ENCODE measurements at places on chromosomes 3 and 15.

- no peak for DNase-seq
Measured at GRCh38 chr3:43638594-43639447, 17.0 kb upstream of the ANO10 start.

- no peak for DNase-seq
Measured at GRCh38 chr15:88894348-88894818, 961 bp downstream of the HAPLN3 start.

GRCh38 chr3:89113893-89114840 is 6.7 kb downstream of the EPHA3 start:
- DNase-seq: peak; percentile 59

DNA sequence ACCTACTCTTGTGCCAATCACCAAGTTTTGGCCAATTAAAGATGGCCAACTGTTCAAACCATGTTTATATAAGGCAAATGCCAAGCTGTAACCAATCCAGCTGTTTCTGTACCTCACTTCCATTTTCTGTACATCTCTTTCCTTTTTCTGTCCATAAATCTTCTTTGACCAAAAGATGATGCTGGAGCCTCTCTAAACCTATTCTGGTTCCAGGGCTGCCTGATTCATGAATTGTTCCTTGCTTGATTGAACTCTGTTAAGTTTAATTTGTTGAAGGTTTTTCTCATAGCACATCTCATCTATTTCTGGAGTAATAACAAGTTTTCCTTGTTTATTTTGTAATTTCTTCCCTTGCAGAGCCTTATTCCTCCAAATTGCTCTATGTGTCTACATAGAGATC is 115.3 kb upstream of the SMAD3 start:
- no peak for DNase-seq

- DNase-seq: no peak
Measured at GRCh38 chr15:67161412-67161811, 93.0 kb downstream of the AAGAB start.

Measured in caudate nucleus (tissue), 63 donors.